Suprapubic skin (tissue), 4 donors: ENCODE measurements at places on chromosomes 6 and 20. TPM values are rescaled to one million over a fixed set of nuclear protein-coding genes. Genes with fewer than 3 reads are reported as not detected.

Gene BPIFB1
- not detected for total RNA-seq

Gene MYL9
- total RNA-seq = 30.5 TPM

Gene FGD2
- total RNA-seq = 6.5 TPM

Gene NOL7
- total RNA-seq = 48.0 TPM

Gene WASF1
- total RNA-seq = 10.9 TPM

Gene C6orf163
- total RNA-seq = 10.1 TPM

Gene TMEM74B
- 1.9 TPM for total RNA-seq

Gene ZGPAT
- total RNA-seq = 23.6 TPM

Gene ZC3H12D
- 0.30 TPM for total RNA-seq

Gene JAG1
- total RNA-seq = 133 TPM

Gene CD2AP
- total RNA-seq = 41.8 TPM

- DNase-seq = no peak
These were observed 16.4 kb downstream of the RAB23 start for GRCh38 chr6:57205550-57206328.

DNA sequence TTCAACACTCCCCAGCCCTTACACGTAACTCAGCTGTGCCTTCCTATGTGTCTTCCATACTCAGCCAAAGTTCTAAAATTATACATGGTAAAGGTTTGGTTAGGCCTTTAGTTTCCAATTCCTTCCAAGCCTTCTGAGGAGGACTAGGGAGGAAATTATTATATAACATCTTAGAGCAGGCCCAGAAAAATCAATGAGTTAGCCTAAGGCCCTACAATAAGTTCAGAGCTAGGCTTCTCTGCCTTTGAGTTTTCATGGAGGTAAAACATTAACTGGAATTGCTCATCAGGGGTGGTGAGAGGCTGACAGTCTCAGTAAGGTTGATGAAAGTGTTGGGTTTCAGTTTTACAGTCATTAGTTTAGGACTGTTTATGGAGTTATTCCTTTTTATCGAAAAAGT is 286.0 kb downstream of the ADGB start:
- DNase-seq = no peak

- no peak for DNase-seq
These were observed 42.4 kb upstream of the DOK5 start for GRCh38 chr20:54432966-54433365.

DNA sequence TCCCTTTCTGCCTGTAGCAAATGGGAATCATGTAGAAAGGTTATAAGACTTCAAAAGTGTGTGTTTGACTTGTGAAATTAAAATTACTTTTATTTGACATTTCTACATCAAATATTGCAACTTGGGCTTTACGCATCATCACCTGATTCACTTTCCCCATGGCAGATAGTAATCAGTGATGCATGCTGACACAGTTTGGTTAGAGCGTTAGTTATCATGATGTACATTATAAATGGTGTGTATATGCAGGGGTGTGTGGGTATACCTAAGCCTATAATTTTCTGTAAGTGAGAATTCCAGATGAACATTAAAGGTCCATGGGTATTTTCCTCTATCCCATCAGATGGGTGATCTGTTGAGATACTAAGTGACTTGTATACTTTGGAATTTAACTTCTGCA is 141.5 kb downstream of the KLHL32 start:
- DNase-seq = no peak

- no peak for DNase-seq
These were observed 302.3 kb downstream of the PLCB1 start for GRCh38 chr20:8434326-8434876.

GRCh38 chr6:152096863-152097496 is 289.5 kb downstream of the ESR1 start:
- DNase-seq = no peak

GRCh38 chr20:10550204-10551118 is 115.4 kb downstream of the SLX4IP start:
- DNase-seq = no peak

DNA sequence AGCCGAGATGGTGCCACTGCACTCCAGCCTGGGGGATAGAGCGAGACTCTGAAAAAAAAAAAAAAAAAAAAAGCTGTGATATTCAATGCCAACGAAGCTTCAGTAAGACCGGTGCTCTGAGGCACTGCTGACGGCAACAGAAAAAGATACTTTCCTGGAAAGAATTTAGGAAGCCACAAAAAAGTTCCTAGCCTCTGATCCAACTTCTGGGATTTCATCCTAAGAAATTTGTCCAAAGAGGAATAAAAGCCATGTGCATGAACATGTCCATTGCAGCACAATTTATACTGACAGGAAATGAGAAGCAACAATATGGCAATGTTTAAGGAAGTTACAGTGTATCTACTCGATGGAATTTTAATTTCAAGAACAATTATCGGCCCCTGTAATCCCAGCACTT is 24.5 kb upstream of the CARMIL1 start:
- no peak for DNase-seq

- no peak for DNase-seq
These were observed 82.1 kb downstream of the PSMG4 start for GRCh38 chr6:3340894-3341293.

DNA sequence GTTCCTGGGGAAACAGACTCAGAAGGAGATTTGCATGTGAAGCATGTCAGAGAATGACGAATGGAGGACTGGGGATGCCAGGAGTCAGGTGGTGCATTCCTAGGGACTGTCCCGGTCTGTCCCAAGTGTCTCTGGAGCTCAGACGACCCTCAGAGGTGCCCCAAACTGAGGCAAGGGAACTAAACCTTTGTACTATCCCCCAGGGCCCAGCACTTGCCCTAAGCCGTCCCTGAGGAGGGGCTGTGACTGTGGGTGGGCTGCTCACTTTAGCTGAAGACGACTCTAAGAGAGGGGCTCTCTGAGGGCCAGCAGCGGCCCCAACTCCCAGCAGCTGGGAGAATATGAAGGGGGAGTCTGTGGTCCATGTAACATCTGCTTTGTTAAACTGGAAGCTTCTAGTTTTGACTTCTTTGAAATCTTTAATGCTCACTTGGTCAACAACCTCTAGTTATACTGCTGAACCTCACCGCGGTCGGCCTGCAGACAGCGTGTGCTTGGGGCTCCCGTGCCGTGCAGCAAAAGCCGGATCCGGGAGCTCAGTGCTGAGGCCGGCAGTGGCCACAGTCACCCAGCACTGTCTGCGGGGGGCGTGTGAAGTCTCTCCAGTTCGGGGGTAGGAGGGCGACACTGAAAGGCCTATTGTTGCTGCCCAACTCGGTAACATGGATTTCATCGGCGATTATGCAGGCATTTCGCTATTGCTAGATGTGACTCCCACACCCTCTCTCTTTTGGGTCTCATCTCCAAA is 34.2 kb downstream of the TUBB2B start:
- no peak for DNase-seq

DNA sequence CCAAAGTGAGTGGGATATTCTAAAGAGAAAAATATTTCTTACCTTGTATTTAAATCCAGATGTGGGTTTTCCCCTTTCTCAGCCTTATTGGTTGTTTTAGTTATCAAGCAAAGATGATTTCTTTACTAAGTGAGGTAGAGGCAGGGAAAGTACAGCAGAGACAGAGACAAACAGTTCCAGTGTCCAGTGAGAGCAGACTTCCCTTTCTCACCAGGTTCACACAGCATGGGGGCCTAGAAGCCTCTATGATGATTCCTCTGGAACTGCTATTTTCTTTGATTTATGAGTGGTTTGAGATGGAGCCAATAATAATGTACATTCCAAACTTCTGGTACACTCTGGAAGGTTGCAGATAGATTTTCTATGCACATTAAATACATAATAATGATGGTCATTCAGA is 234.0 kb upstream of the MARCKS start:
- DNase-seq = no peak

DNA sequence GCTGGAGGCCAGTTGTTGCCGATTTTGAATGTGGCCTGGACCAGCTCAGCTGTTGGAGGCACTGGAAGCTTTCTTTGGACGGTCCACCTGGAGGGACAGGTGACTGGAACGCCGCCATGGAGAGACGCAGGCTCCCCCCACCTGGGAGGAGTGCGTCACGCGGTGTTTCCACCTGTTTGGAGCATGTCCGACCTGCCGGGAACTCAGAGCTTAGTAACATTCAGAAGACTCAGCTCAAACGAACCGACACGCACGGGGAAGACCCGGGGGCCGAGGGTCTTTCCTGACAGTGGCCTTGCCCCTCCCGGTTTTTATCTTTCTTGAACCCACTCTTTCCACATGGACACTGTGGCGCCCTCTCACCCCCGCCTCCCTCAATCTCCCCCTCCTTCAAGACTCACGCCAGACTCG is 141.6 kb downstream of the SMOC2 start:
- DNase-seq = no peak

DNA sequence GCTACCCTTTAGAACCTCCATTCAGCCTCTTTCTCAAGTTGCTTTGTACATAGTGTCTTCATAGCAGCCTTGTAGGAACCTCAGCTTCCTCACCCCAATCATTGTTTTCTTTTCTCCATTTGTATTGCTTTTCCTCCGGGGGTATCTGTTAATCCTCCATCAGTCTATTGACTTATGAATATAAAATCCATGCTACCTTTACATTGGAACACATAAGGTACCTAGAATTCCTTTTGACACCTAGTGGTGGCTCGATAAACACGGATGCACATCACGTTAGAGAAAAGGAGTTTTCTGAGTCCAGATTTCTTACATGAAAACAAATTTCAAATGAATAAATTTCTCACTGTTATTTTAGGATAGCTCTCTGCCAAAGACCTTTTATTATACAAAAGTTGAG is 6.3 kb upstream of the EDN1 start:
- no peak for DNase-seq

GRCh38 chr6:70549327-70549726 is 17.4 kb upstream of the SDHAF4 start:
- no peak for DNase-seq

DNA sequence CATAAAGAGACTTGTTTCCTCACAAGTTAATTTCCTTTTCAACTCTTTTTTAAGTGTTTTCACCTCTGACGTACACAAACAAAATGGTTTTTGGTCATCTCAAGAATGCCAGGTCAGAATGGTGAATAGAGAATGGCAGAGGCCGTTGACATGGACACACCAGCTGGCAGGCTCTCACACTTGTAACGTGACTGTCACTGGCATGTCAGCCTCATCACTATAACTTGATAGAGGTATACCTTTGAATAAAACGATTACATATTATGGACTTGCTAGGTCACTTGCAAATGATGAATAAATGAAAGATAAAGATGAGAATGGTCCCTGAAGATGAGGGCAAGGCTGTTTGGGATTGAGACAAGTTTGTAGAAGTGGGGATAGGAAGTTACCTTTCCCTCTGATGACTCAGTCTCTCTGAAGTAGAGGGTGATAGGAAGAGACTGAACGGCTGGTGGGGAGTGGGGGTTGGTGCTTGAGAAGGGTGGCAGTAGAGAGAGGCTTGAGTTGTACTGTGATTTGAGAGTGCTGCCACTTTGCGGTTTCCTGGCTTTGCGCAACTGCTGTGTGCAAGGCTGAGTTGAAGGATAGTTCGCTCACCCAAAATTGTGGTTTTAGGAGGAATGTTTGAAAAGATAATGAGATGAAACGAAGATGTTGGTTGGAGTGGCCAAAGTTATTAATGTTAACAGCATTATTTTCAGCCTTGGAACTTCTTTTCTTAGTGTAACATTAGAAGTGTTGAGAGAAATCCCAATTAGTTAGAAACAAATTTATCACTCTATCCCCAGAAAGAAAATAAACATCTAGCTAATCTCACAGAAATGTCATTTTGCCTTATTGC is 30.3 kb downstream of the TBPL1 start:
- no peak for DNase-seq

- no peak for DNase-seq
These were observed 46.6 kb downstream of the UBR2 start for GRCh38 chr6:42610416-42610815.

DNA sequence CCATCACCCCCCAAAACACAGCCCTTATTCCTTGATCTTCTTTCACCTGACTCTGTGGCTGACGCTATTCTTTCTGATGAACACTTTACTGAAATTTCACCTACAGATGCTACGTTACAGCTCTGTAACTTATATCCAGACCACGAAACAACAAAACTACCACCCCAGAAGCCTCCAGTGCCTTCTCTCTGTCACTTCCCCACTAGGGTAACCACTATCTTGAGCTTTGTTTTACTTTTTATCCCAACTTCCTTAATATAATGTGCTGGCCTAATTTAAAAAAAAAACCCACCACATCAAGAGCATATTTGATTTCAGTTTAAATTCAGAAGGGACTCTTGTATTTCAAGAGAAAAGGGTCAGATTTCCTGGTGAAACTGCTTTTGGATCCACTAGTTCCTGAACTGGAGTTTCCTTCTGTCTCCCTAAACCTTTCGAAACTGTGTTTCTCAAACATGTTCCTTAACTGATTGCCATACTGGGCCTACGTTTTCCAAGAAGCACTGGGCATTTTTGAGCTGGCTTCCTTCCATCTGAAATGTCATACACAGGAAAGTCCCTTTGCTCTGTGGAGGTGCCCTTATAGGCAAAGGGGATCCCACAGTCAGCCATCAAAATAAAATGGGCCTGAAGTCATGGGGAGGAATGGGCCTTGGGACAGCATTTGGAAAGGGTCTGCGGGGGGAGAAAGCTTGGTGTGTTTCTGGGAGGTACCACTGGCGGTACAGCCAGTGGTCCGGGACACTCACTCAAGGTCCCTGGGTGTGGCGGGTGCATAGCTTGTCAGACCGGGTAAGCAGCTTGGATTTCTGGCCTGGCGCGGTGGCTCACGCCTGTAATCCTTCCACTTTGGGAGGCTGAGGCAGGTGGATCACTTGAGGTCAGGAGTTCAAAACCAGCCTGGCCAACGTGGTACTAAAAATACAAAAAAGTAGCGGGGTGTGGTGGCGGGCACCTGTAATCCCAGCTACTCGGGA is 25.8 kb upstream of the RTF2 start:
- no peak for DNase-seq

DNA sequence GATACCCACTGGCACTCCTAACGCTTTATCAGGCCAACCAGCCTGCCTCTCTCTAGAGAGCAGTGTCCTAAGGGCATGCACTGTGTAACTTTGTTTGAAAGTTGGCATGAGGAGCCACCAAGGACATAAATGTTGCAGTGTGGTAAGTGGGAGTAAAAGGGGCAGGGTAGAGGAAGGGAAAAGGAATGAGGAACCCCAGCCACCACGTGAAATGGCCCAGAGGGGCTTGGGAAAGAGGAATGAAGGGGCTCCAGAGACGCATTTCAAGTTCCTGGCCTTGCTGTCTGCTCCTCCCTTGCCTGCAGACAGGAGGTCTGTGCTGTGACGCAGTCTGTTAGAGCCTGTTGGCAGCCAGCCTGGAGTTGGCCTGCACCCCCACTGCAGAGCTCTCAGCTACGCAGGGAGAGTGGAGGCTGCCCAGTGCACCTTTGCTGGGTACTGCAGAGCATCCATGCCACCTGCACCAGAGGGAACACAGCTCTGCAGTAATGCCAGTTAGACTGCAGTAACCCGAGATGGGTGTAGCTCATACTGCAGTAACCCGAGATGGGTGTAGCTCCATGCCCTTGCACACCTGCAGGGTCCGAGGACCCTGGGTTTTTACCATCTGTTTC is 86.8 kb upstream of the SNAP25 start:
- no peak for DNase-seq

- no peak for DNase-seq
These were observed 24.6 kb downstream of the PDE7B start for GRCh38 chr6:135876058-135876457.

GRCh38 chr20:53792946-53793536 is 199.4 kb upstream of the ZNF217 start:
- no peak for DNase-seq
